ENCODE measurements at places on chromosomes 2 and 18. TPM values are rescaled to one million over a fixed set of nuclear protein-coding genes. Genes with fewer than 3 reads are reported as not detected.

Gene LIPG
- 22.9 TPM for polyA plus RNA-seq

GRCh38 chr2:153165021-153165420 is 313.5 kb downstream of the RPRM start:
- no peak for DNase-seq

DNA sequence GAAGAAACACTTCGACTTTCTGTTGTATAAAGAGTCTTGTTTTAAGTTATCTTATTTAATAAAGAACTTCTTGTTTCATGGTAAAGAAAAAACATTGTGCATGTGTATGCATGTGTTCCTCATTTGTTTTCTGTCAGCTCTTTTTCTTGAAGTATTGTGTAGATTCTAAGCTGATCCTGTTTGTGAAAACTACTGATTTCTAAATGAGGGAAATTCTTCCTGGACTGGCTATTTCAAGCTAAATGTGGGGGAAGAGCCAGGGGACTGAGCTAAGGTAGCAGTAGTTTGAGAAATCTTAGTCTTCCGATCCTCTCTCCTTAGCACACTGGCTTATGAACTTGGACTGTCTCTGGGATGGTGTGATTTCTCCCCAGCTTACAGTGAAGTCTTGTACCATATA is 56.4 kb upstream of the RBMS1 start:
- no peak for DNase-seq

GRCh38 chr18:7177116-7177744 is 53.7 kb upstream of the LRRC30 start:
- no peak for DNase-seq

Gene GALNT13
- 6.8 TPM for polyA plus RNA-seq

Gene GAL3ST2
- polyA plus RNA-seq = 0.15 TPM

DNA sequence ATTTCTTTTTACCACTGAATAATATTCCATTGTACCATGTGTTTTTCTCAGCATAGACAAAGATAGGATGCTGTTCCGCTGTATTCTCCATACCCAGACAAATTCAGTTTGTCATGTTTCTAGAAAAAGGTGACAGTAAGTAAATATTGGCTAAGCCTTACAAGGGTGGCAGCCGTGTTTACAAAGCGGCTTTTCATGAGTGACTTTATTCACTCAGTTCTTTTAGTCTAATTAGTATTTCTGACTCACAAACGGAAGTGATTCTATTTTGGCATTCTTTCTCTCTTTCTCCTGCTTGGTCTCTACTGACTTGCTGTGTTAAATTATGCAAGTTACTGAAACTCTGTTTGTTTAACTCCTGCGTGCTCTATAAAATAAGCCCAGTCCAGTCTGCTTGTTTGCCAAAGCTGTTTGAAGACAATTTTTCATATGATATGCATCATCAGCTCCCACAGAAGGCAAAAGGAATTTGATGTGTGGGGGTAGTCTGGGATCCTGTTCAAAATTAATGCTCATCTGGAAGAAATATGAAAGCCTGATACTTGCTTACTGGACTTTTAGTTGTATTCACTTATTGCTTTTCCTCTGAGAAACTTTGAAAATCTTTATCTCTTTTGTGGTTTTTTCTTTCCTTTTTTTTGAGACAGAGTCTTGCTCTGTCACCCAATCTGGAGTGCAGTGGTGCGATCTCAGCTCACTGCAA is 2.3 kb upstream of the PLEKHH2 start:
- DNase-seq = peak; percentile 68

GRCh38 chr2:135149251-135149650 is 97.2 kb downstream of the RAB3GAP1 start:
- no peak for DNase-seq

DNA sequence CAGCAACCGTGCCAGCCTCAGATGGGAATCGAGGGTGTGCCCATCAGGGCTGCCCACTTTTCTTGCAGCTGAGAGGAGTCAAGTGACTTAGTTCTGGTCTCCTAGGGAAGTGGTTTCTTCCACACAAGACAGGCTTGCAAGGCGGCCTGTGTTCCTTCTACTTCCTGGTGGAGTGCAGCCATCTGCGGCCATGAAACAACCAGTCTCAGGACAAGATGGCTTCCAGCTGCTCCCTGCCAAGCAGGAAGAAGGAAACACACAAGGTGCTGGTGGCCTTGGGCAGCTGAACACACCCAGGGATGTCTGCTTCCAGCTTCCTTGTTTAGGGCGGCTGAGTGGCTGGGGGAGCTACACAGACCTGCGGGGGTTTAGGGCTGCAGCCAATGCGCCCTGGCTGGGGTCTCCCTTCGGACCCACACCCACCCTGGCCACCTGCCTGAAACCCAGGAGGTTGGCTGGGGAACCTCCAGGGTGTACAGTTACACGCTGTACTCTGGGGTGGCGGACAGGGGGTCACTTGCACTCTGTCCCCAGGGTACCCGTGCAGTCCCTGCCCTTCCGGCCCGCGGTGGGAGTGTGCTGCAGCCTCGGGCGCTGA is 34.7 kb downstream of the PTPN18 start:
- no peak for DNase-seq

- DNase-seq = no peak
Observed at GRCh38 chr2:146666340-146666739, 1178.5 kb upstream of the ACVR2A start.

Gene TMEM178A
- polyA plus RNA-seq = 10.2 TPM

DNA sequence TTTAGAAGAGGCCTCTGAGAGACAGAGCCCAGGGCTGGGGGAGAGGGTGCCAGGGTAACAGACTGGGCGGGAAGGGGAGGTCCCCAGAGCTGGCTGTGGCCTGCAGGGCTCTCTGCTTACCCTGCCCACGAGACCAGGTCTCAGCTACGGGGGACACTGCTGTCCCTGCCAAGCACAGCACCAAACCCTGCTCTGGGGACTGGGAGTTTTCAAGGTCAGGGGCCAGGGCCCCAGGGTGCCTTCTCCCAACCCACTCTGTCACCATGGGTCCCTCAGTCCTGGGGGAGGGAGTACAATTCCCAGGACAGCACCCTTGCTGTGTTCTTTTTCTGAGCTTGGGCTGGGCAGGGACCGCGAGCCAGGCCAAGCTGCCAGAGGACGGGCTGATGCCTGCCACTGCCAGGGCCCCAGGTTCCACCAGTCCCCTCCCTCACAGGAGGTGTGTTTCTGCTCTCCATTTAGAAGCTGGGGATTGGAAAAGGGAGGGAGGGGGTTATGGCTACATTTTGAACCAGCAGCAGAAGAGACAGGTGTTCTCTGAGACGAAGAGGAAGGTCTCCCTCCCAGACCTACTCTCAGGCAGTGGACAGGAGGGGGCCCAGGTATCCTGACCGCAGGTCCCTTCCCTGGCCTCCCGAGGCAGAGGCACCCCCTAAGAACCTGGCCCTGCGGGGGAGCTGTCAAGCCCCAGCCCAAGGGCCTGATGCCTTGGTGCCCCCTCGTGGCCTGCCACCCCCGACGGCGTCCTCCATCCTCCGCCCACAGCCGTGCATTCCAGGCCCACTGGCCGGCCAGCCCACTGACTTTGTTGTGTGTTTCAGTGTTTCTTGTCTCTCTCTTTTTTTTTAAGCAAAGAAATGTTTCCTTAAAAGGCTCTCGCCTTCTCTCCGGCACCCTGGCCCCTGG is 80.4 kb downstream of the TNS1 start:
- no peak for DNase-seq

Gene TRIM43
- polyA plus RNA-seq = not detected

DNA sequence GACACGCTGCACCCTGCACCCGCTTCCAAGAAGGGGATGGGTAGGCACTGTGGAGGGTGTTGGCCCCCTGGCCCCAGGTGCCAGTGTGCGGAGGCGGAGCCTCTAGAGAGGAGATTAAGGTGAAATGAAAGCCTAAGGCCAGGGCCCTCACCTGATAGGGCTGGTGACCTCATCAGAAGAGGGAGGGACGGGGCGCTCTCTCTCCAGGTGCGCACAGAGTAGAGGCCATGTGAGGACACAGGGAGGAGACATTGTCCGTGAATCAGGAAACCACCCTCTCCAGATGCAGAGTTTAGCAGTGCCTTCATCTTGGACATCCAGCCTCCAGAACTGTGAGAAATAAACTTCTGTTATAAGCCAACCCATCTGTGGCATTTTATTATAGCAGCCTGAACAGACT is 62.3 kb downstream of the PSMG2 start:
- no peak for DNase-seq

Gene UGT1A8
- polyA plus RNA-seq = not detected

Gene SERPINB3
- polyA plus RNA-seq = not detected

DNA sequence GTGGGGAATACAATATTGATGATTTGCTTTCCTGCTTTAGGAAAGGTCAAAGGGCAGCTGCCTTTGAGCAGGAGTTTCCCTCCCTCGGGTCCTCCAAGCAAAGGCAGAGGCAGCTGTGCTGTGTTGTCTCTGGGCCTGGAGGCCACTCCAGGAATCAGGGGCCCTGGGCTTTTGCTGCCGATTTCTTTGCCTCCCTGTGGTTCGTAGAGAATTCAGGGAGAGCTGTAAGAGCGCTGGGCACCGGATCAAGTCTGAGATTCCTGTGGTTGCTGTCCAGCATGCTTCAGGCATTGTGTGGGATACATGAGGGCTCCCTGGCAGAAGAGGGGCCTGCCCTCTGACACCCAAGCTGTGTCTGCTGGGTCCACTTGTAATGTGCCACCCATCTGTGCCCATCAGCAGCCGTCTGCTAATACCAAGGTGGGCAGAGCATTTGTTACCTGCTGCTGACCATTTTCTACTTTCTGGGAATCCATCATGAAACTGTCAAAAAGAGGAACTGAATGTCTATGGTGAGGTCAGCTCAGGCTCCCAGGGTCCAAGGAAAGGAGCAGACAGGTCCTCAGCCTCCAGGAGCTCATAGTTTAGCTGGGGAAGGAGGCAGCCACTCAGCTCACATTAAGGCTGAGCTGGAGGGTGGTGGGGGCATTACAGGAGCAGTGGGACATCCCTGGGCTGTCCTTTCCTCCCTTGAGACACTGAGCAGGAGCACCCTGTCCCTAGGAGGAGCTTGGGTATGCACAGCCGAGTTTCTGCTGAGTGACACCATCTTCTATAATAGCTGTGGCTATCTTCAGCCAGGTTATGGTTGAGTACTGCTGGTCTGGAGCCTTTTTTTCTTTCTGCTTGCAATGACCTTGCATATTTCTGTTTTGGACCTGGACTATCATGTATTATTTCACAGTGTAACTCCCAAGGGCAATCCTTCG is 68.5 kb downstream of the CTIF start:
- DNase-seq = peak; percentile 40

Gene PROM2
- 8.5 TPM for polyA plus RNA-seq

DNA sequence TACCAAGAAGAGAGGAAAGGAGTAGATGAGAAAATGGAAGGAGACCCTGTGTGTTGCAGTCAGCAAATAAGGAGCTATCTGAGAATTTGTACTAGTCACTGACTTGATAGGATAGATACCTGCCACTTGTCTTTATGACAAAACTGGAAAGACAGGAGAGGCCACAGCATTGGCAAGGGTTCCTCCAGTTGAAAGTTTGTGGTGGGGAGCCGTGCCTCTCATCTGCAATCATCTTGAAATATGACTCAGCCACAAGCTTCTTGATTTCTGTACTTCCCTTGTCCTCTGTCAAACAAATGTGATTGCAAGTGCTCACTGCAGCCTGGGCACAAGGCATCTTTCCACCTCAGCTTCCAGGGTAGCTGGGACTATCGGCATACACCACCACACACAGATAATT is 99.1 kb downstream of the GREB1L start:
- DNase-seq = no peak

Gene SLC39A10
- 51.3 TPM for polyA plus RNA-seq

GRCh38 chr2:23536326-23536725 is 151.3 kb downstream of the KLHL29 start:
- DNase-seq = no peak

- DNase-seq = no peak
Observed at GRCh38 chr2:225027061-225027762, 15.1 kb downstream of the DOCK10 start.

Gene GPR75
- 3.3 TPM for polyA plus RNA-seq

- DNase-seq = no peak
Observed at GRCh38 chr2:79975791-79976565, 328.6 kb downstream of the LRRTM1 start.

Gene PMAIP1
- 1.4 TPM for polyA plus RNA-seq

Gene NHEJ1
- polyA plus RNA-seq = 19.5 TPM

Gene UBE2E3
- polyA plus RNA-seq = 177 TPM

- DNase-seq = no peak
Observed at GRCh38 chr18:26875040-26875654, 9.6 kb upstream of the AQP4 start.

DNA sequence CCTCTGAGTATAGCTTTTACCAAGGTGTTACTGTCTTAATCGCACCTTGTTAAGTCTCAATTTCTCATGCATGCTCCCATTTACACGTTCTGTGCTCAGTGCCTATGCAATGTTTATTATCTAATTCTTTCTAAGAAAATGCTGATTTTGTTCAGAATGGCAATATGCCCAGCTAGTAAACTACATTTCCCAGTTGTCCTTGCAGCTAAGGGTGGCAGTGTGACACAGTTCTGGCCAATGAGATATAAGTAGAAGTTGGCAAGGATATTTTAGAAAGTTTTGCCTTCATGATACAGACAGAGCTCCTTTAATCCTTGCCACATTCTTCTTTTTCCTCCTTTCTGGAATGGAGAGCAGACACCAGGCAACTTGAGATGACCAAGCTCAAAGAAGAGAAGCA is 45.3 kb downstream of the POLE4 start:
- DNase-seq = no peak

DNA sequence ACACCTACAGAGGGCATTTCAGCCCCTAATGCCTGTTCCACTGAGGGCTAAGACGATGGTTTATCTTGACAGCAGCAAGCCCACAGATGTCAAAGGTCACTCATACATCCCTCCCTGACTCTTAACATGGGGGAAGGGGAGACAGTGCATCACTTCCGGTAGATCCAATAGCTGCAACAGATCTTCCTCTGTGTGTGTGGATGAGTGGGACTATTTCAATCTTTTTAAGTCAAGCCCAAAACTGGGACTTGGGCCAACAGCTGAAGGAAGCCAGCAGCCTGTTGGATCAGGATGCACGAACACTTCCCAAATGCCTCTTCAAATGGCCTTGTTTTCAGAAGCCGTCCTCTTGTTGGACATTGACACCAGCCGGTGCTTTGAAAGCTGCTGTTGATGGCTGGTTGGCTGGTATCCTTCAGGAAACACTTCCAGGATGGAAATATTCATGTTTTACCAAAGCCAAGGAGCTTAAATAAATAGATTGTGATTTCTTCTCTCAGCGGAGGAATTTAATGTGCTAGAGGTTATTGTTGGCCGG is 59.2 kb downstream of the IL1R2 start:
- DNase-seq = peak; percentile 97

DNA sequence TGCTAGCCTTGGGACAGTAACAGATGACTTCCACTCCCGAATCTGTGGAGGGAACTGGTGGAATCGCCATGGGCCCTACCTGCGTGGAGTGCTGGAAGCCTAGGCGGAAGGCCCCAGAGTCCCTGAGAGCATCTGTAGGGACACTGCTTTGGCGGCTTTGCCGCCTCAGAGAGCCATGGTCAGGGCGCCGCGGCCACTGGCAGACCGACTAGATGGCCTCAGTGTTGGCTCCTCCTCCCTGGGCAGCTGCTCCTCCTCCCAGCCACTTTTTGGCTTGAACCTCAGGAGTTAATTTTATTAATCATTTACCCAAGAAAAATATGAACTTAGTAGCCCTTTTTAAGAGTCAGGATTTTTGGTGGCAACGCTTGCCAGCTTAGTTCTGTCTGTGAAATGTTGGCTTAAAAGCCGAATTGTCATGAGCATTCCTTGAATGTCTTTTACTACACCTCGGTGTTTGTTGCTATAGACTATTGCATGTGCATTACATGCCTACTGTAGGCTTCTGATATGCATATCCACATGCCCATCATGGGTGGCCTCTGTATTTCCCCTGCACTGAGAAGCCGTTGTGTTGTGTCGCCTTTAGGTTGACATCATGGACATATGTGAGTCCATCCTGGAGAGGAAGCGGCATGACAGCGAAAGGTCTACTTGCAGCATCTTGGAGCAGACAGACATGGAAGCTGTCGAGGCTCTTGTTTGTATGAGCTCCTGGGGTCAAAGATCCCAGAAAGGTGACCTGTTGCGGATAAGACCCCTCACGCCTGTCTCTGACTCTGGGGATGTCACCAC is 2.4 kb downstream of the KLF11 start:
- no peak for DNase-seq
